ENCODE measurements at places on chromosomes 7 and 10.
A peak's percentile ranks its signal among the peaks of the same experiment; 100 is the strongest.

GRCh38 chr7:116777651-116778281 lies 84.6 kb upstream of the CAPZA2 start:
- no peak for DNase-seq

DNA sequence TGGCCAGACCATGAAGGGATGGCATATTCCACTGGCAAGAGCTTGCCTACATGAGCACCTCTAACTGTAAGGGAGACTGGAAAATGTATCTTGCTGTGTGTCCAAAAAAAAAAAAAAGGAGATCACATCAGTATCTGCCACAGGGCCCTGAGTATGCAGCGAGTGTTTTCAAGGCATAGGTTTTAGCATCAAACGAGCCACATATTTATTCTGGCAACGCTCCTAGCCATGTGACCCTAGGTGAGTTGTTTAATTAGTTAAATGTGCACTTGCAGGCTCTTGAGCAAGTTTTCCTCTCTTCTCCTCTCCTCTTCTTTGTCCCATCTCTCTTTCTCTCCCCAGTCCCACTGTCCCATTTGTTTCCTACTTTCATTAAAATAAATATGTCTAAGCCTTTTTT lies 428.7 kb upstream of the AKR1E2 start:
- DNase-seq, result peak; percentile 19

DNA sequence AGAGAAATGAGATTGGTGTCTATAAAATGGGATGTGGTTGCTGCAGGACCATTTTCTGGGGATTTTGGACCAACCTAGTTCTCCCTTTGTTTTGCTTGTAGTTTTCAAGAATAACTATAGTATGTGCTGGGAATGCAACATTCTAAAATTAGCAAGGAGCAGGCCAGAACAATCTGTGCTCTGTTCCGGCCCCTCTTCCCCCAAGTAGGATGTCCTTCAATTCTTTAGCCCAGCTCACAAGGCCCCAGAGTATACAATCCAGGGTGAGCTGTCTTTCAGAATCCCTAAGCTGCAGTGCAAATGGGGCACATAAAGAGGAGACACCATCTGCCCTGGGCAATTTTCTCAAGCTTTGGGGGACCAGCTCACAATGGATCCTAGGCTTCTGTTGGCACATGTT lies 809.1 kb downstream of the TNS3 start:
- no peak for DNase-seq

GRCh38 chr7:88700725-88701124 lies 58.8 kb upstream of the ZNF804B start:
- no peak for DNase-seq

DNA sequence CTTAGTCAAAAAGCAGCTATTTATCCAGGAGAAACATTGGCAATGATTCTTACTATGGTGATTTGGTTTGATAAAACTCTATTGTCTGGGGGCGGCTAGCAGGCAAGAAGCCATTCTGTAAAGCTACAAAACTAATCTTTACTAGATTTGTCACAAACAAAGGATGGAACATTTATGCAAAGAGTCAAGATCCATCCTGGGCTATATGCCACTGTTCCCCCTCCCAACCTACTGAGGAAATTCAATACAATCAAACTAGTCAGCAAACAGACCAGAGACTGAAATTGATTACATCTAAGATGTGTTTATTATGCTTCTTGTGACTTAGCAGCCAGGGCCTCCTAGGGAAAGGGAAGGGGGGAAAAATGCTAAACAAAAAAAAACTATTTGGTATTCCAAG lies 397.6 kb downstream of the GPAM start:
- DNase-seq, result no peak

All from NCI-H2029 (cell line).